ENCODE measurements at places on chromosomes 16 and 17. TPM values are rescaled to one million over a fixed set of nuclear protein-coding genes. Genes with fewer than 3 reads are reported as not detected.

DNA sequence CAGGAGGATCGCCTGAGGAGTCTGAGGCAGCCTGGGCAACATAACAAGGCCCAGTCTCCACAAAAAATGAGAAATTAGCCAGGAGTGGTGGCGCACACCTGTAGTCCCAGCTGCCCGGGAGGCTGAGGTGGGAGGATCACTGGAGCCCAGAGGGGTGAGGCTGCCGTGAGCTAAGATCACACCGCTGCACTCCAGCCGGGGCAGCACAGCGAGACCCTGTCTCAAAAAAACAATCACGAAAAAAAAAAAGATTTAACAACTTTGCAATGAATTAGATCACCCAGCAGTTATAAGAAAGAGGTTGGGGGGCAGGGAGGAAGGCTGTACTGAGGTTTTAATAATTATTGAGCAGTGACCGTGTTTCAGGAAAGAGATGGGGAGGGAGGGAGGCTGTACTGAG, 49.4 kb downstream of the RPH3AL start:
- DNase-seq = no peak

The NPIPB9 gene
- total RNA-seq = 1.3 TPM

The GHDC gene
- total RNA-seq = 15.4 TPM

The CENPN gene
- 6.4 TPM for total RNA-seq

GRCh38 chr16:80958284-80958683, 48.4 kb downstream of the CMC2 start:
- DNase-seq = no peak

DNA sequence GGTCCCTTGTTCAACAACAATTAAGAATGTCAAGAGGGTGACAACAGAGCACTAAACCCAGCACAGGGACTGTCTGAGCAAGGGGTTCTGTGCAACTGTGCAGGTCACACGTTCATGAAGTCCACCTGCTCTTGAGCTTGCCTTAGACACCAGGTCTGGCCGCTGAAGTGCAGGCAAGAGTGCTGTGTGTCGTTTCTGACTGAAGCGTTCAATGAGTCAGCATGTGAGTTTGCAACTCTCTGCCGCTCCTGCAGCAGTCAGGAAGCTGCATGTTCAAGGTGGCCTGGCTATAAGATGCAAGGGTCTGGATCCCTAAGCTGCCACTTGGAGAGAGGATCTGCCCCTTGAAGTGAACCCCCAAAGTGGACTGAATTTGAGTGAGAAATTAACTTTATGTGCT, 332.7 kb upstream of the HSBP1 start:
- no peak for DNase-seq

The KRT39 gene
- not detected for total RNA-seq

DNA sequence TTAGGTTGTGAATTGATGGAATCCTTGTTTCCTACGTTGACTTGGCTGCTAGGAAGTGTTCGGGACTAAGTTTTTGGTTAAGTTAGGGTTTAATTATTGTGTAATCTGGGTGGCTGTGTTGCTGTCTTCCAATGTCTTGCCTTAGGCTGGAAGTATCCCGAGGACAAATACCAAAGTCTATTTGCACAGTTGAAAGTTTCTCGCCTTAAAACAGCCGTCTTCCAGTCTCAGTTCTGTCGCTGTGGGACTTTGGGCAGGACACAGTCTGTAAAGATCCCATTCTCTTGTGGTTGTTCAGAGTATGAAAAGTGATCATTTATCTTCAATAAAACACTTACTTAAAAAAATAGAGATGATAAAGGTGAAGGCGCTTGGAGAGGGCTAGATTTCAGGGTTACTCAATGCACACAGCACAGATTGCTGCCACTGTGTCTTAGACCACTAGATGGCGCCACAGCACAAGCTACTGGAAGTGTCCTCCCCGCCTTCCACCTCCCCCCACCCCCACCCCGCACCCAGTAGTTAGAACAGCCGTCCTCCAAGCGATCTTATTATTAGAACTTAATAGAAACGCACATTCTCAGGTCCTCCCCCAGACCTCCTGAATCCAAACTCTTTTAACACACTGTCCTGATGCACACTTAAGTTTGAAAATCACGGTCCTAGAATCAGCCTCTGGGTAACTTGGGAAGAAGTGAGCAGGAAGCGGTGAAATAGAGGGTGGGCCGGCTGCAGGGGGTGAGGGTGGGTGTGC, 45.8 kb downstream of the AKAP1 start:
- DNase-seq = peak; percentile 81

The TBX2 gene
- total RNA-seq = 6.0 TPM

The CDRT4 gene
- total RNA-seq = 2.1 TPM

DNA sequence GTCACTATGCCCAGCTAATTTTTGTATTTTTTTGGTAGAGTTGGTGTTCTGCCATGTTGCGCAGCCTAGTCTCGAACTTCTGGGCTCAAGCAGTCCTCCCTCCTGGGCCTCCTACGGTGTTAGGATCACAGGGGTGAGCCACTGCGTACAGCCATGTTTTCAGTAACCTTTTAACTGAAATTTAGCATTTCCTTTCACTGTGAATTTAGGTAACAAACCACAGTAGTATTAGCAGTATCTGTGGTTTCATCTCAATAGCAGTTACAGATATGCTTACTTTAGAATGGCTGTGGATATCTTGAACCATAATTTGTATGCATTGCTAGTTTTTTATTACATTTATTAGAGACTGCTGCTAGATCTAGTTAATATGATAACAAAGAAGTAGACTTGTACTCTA, 4.3 kb upstream of the RANGRF start:
- no peak for DNase-seq

DNA sequence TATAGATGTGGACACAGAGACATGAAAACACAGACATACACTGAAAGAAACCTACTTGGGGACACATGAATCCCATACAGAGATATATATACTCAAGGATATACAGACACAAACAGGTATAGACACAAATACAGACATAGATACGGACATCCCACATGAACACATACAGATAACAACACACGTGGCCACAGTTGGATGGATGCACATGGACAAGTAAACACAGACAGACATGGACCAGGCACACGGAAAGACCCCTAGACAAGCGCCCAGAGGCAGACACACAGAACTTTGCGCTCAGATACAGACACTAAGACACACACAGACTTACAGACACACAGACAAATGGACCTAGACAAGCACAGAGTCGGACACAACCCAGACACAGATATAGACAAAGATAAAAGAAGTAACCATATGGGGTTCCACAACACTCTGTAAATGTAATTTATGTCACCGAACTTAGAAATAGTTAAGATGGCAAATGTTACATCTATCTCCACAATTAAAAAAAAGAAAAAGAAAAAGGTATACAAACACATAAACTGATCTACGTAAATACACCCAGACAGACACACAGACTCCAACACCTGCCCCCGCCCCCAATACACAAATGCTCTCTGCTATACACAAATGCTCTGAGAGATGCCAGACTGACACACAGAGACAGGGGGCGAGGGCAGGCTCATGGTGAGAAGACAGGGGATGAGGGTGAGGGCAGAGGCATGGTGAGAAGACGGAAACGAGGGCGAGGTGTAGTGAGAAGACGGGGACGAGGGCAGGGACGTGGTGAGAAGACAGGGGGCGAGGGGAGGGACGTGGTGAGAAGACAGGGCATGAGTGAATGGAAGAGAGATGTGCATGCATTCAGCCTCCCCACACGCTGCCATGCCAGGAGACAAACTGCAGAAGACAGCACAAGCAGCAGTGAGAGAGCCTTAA, 118.3 kb downstream of the SMG6 start:
- no peak for DNase-seq

- peak; percentile 50 for DNase-seq
Observed at GRCh38 chr17:76538941-76539570, 788 bp upstream of the PRCD start.

The CASKIN2 gene
- 43.4 TPM for total RNA-seq

GRCh38 chr16:10669791-10670190, 24.9 kb downstream of the TEKT5 start:
- DNase-seq = no peak

- DNase-seq = no peak
Observed at GRCh38 chr16:51867386-51868065, 679.4 kb downstream of the TOX3 start.

GRCh38 chr17:63827801-63828221, 348 bp upstream of the FTSJ3 start:
- DNase-seq = no peak

GRCh38 chr17:61459939-61460718, 7.9 kb downstream of the TBX4 start:
- no peak for DNase-seq

- no peak for DNase-seq
Observed at GRCh38 chr17:20988001-20988636, 54.7 kb downstream of the USP22 start.

The HAS3 gene
- 0.18 TPM for total RNA-seq

The GLIS2 gene
- total RNA-seq = 31.6 TPM

GRCh38 chr17:79401704-79402674, 208.9 kb downstream of the RBFOX3 start:
- DNase-seq = no peak

The DBNDD1 gene
- total RNA-seq = 2.5 TPM

The PERCC1 gene
- not detected for total RNA-seq

DNA sequence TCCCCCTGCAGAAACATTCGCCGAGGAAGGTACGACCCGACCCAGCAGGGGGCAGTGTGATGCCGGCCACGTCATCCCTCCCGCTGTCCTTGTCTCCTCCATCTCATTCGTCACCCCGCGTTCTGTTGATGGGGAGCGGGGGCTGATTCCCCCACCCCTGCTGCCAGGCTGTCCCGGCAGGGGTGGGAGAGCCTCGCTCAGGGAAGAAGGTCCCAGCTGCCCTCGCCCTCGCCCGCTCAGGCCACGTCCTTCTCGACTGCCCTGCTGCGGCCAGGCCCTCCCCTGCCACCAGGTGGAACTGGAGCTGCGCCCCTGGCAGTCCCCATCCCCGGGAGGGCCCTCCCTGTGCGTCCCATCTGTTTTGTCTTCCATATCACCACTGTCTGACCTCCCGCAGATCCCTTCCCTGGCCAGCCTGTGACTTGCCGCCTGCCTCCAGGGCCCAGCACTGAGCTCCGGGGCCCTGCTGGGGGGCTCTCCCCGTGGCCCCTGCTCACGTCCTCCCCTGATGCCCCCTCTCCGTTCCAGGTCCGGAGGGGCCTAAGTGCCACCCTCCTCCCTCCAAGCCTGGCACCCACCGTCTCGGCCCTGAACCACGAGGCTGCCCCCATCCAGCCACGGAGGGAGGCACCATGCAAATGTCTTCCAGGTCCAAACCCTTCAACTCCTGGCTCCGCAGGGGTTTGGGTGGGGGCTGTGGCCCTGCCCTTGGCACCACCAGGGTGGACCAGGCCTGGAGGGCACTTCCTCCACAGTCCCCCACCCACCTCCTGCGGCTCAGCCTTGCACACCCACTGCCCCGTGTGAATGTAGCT, 20.6 kb downstream of the ADAM11 start:
- DNase-seq = peak; percentile 92

DNA sequence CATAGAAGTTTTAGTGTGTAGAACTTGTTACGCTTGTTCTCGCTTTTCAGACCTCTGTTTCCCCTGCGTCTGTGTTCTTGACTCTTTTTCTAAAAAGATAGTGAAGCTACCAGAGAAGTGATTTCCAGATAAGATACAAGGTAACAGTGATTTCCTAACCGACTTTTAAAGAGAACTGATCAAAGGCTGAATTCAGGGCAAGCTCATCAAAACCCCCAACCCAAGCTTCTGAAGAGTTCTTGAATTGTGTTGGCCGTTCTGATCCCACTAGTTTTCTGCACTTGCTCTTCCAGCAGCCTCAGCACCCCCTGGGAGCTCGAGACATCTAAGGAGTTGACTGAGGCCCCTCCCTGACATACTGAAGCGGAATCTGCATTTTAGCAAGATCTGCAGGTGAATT, 12.7 kb upstream of the NSMCE1 start:
- no peak for DNase-seq

- DNase-seq = no peak
Observed at GRCh38 chr16:75105306-75106061, 11.1 kb downstream of the LDHD start.

GRCh38 chr17:75553295-75554110, 28.0 kb downstream of the LLGL2 start:
- DNase-seq = no peak

DNA sequence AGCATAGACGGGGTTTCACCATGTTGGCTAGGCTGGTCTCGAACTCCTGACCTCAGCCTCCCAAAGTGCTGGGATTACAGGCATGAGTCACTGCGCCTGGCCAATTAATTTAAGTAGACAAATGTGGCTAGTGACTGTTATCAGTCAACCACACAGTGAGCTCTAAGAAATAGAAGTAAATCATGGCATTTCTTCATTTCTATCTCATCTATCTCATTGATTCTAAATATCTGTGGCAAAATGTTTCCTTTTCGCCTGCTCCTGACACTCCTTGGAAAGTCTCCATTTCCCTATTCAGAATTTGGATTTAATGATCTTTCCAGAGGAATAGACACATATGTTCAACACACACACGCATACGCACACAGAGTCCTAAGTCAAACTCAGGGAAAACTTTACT, 81.3 kb downstream of the HIC1 start:
- DNase-seq = no peak

The IGSF6 gene
- 1.4 TPM for total RNA-seq

DNA sequence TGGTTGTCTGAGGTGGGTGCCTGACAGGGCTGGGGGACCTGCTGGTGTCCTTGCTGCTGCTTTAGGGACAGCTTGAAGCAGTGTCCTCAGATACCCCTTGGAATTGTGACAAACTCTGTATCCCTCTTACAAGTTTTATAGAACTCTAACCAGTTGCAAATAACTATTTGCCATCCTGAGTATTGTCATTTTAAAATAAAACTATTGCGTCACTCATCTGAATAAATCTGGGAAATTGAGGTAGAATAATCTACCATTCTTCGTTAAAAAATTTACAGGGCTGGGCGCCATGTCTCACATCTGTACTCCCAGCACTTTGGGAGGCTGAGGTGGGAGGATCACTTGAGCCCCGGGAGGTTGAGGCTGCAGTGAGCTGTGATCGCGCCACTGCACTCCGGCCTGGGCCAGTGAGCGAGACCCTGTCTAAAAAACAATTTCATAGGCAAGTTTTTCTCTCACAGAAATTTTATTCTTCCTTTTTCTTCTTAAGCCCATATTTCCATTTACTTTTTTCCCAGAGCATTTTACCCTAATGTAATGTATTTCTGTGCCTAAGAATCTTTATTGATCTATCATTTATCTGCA, 14.2 kb downstream of the ZNF750 start:
- no peak for DNase-seq

Data from right cardiac atrium (tissue), 5 donors.